ENCODE measurements at places on chromosomes 5 and 9.

GRCh38 chr5:149355688-149356087, 2.2 kb upstream of the PCYOX1L start:
- DNase-seq, result no peak

GRCh38 chr9:135290086-135290485, 189.5 kb upstream of the PPP1R26 start:
- DNase-seq, result no peak

DNA sequence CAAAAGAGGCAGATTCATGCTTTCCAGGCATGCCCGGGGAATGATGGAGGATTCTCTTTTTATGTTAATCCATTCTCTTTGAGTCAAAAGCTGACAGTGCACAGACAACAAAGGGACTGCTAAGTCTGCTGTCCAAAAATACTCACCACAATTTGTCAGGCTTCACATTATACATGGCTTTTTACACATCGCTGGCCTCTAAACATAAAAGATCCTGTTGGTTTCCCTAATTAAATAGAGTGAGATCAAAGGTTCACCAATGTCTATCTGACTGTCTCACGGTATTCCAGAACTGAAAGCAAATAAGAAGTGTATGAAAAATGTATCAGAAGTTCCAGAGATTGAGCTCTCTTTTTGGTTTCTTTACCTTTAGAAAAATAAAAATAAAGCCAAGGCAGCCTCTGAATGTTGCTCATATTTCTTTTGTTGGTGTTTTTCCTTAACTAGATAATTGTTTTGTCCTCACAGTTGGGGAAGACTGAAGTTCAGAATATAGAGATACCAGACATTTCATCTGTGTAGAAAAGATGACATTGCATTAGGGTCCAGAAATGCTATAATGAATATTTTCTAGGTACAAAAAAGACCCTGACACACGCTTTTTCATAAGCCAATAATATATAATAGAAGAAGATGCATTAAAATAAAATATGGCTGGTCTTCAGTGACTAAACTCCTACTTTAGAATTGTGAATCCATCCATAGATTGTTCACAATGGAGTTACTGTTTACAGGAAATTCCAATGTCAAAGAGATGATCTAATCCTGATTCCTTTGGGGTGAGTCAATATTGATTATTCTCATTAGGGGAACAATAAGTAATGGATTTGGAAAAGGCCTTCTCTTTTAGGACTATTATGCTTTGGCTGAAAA, 688.2 kb upstream of the CDH6 start:
- DNase-seq, result no peak

GRCh38 chr9:4774209-4774608, 18.5 kb upstream of the RCL1 start:
- no peak for DNase-seq

GRCh38 chr9:85202596-85202995, 533.1 kb downstream of the NTRK2 start:
- no peak for DNase-seq

DNA sequence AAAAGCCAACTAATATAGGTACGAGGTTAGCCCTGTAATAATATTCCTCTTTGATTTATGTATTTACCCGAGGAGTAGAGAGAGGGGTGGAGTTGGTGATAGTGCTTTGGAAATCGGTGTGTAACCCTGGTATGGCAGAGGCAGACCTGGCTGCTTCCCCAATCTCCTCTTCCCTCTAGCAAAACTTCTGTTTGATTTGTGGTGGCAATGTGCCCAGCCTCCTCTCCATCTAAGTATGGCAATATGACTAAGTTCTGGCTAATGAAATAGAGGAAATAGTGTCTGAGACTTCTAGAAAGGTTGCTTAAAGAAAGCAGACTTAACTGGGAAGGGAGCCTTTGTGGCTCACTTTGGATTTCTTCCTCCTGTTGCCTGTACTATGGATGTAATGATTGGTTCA, 491.1 kb downstream of the ENC1 start:
- no peak for DNase-seq

- DNase-seq, result peak; percentile 89
Measured at GRCh38 chr9:113056191-113057106, at the start of gene ZFP37. ZFP37 (minus strand) TSS chr9:113056724; CDS start chr9:113056688, 36 bp downstream.

DNA sequence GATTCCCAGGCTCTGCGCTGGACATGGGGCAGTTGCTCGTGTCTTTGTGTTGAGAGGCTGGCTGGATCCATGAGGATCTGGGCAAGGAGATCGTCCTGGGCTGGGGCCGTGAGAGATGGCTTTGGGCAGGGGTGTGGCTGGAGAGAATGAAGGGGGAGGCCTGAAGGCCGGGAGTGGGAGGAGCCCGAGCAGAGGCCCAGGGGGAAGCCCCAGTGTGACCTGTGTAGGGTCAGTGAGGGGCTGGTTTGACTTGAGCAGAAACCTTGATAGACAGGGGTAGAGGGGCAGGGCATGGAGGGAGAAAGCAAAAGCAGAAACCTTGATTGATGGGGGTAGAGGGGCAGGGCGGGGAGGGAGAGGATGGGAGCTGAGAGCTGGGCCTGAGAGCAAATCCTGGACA, 54.4 kb upstream of the ASS1 start:
- no peak for DNase-seq

- no peak for DNase-seq
Measured at GRCh38 chr5:136080483-136081216, 51.9 kb downstream of the TGFBI start.
